Tibial nerve (tissue), 4 donors: ENCODE measurements at places on chromosomes 16 and 17. TPM values are rescaled to one million over a fixed set of nuclear protein-coding genes. Genes with fewer than 3 reads are reported as not detected.
A peak's percentile ranks its signal among the peaks of the same experiment; 100 is the strongest.

- H3K4me3 ChIP-seq, result no peak overlapping the region
- H3K27ac ChIP-seq, result peak overlapping the region; percentile 80
- H3K36me3 ChIP-seq, result no peaks in the 10 kb centered on the region
- DNase-seq, result no peak
- no peaks in the 10 kb centered on the region for H3K4me1 ChIP-seq
Observed at GRCh38 chr16:5005916-5006315, 27.8 kb downstream of the NAGPA start.

GRCh38 chr17:49971848-49972485 lies 3.0 kb downstream of the DLX4 start:
- no peak overlapping the region for H3K27ac ChIP-seq
- no peaks in the 10 kb centered on the region for H3K36me3 ChIP-seq
- no peak for DNase-seq
- H3K4me1 ChIP-seq, result peaks cover 17% of the 10 kb centered on the region
- peaks cover 8% of the 10 kb centered on the region for H3K27me3 ChIP-seq

Gene DNAAF1
- total RNA-seq, result 0.20 TPM

GRCh38 chr16:25542306-25542705 lies 149.5 kb upstream of the HS3ST4 start:
- H3K27ac ChIP-seq, result no peak overlapping the region
- no peaks in the 10 kb centered on the region for H3K27me3 ChIP-seq
- H3K36me3 ChIP-seq, result no peaks in the 10 kb centered on the region
- no peak overlapping the region for H3K4me3 ChIP-seq

Gene WSCD1
- total RNA-seq, result 5.7 TPM

DNA sequence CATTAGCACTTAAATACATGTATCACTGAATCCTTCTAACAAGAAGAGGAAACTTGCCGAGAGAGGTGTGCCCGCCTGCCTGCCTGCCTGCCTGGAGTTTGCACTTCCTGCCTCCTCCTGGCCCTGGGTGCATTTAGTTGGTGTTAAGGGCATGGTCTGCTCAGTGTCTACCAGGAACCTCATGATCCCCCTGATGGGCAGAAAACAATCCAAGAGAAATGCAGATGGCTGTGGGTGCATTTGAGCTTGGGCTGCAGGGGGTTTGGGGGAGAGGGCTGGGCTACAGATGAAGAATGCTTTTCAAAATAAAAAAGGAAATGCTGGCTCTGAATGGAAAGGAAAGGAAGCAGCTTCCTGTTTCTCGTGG lies 10.1 kb downstream of the KSR1 start:
- peak overlapping the region; percentile 60 for H3K27ac ChIP-seq
- no peaks in the 10 kb centered on the region for H3K27me3 ChIP-seq
- DNase-seq, result no peak
- no peaks in the 10 kb centered on the region for H3K4me1 ChIP-seq

DNA sequence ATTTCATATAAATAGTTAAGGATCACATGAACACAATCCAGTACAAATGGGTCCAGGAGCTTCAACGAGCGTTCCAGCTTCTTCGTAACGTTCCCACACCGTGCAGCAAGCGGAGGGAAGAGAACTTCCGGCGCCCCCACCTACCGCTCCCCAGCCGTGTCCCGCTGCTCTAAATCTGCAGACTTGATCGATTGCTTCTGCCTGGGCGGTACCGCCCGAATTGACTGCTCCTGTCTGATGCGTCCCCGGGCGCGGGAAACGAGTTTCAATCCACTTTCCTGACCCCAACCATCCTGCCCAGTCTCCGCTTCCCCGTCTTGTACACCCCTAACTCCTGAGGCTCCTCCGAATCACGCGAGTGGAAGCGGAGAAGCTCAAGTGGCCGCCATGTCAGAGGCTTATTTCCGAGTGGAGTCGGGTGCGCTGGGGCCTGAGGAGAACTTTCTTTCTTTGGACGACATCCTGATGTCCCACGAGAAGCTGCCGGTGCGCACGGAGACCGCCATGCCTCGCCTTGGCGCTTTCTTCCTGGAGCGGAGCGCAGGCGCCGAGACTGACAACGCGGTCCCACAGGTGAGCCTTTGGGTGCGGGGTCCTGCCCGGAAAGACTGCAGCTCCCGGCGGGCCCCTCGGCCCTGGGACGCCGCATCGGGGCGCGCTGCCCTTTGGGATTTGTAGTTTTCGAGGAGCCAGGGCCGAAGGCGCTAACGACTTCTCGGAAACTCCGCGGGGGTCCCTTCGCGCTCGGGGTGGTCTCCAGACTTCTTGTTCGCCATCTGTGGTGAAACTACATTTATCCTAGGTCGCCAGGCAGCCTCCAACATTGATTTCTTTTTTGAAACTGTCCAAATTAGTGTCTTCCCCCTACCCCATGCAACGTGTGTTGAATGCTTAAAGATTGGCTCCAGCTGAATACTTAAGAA lies at the start of gene GINS3:
TSS of gene GINS3 (plus strand) at position 257 of the 923 bp plus-strand sequence. CDS start at position 388, 131 bp downstream.
- peak within 1 kb of the TSS; percentile 85 for H3K27ac ChIP-seq
- no peaks in the 10 kb centered on the region for H3K4me1 ChIP-seq
- H3K36me3 ChIP-seq, result no peaks in the 10 kb centered on the region
- H3K27me3 ChIP-seq, result no peaks in the 10 kb centered on the region
- peak; percentile 57 for DNase-seq

- H3K36me3 ChIP-seq, result peaks cover 44% of the 10 kb centered on the region
- no peaks in the 10 kb centered on the region for H3K4me1 ChIP-seq
- H3K27ac ChIP-seq, result no peak overlapping the region
- DNase-seq, result no peak
- no peaks in the 10 kb centered on the region for H3K27me3 ChIP-seq
- H3K4me3 ChIP-seq, result no peak overlapping the region
Observed at GRCh38 chr16:27642756-27643155, 92.8 kb downstream of the KATNIP start.

DNA sequence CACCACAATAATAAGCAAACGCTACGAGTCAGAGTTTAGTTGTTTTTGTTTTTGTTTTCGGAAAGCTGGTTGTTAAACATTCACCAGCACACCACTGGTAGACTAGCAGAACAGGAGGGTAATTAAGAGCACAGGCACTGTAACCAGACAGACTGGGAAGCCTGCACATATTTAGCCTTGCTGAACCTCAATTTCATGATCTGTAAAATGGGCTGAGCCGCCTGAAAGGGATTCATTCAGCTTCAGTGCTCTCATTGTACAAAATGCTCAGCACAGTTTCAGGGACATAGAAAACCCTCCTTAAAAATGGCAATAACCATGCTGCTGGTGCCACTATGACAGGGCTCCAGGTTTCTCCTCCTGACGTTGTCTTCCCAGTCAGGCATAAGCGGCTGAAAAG lies 66.4 kb downstream of the TMEM114 start:
- no peaks in the 10 kb centered on the region for H3K4me1 ChIP-seq
- no peak overlapping the region for H3K27ac ChIP-seq
- no peaks in the 10 kb centered on the region for H3K36me3 ChIP-seq
- H3K4me3 ChIP-seq, result no peak overlapping the region
- DNase-seq, result no peak

GRCh38 chr16:64696866-64697265 lies 425.0 kb downstream of the CDH11 start:
- H3K36me3 ChIP-seq, result no peaks in the 10 kb centered on the region
- H3K27ac ChIP-seq, result no peak overlapping the region
- H3K27me3 ChIP-seq, result no peaks in the 10 kb centered on the region
- H3K4me1 ChIP-seq, result no peaks in the 10 kb centered on the region
- no peak for DNase-seq

Gene KRT12
- not detected for total RNA-seq

DNA sequence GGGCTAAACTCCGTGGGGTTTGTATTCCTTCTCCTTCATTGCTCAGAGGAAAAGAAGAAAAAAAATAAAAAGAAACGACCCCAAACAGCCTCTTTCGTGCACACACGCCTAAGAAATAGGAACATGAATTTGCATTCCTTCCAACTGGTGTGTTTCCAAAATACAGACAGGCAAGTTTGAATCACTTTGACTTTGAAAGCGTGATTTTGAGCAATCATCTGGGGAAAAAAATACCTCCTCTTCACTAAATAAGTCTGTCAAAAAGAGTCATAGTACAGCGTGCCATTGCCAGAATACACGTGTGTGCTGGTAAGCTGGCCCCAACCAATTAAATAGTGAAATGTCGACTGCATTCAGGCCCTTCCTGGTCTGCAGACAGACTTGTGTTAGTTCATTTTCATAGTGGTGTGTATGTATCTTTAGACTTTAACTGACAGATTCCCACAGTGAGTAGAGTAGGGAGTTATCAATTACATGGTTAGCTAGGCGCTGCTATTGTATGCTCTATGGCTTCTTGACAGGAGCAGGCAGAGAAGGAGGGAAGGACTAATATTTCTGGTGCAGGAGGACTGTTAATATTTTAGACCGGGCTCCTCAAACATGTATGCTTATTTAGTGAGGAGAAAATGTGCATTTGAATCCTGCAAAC lies 618.3 kb downstream of the MAF start:
- no peaks in the 10 kb centered on the region for H3K36me3 ChIP-seq
- no peak overlapping the region for H3K4me3 ChIP-seq
- DNase-seq, result no peak
- no peaks in the 10 kb centered on the region for H3K4me1 ChIP-seq
- no peak overlapping the region for H3K27ac ChIP-seq
- H3K27me3 ChIP-seq, result no peaks in the 10 kb centered on the region

Gene PRKCB
- 6.9 TPM for total RNA-seq

- H3K36me3 ChIP-seq, result no peaks in the 10 kb centered on the region
- no peak overlapping the region for H3K4me3 ChIP-seq
- no peak for DNase-seq
- no peaks in the 10 kb centered on the region for H3K4me1 ChIP-seq
- no peak overlapping the region for H3K27ac ChIP-seq
- H3K27me3 ChIP-seq, result no peaks in the 10 kb centered on the region
Observed at GRCh38 chr17:6306820-6307219, 128.1 kb downstream of the AIPL1 start.

- H3K27ac ChIP-seq, result no peak overlapping the region
- H3K36me3 ChIP-seq, result no peaks in the 10 kb centered on the region
- no peak for DNase-seq
- H3K27me3 ChIP-seq, result no peaks in the 10 kb centered on the region
- H3K4me3 ChIP-seq, result no peak overlapping the region
- H3K4me1 ChIP-seq, result no peaks in the 10 kb centered on the region
Observed at GRCh38 chr16:57690782-57691471, 3.7 kb upstream of the DRC7 start.

- no peaks in the 10 kb centered on the region for H3K4me1 ChIP-seq
- DNase-seq, result no peak
- no peak overlapping the region for H3K27ac ChIP-seq
- H3K27me3 ChIP-seq, result no peaks in the 10 kb centered on the region
- H3K4me3 ChIP-seq, result no peak overlapping the region
- H3K36me3 ChIP-seq, result no peaks in the 10 kb centered on the region
Observed at GRCh38 chr17:72763981-72764380, 328.5 kb downstream of the SLC39A11 start.

- H3K36me3 ChIP-seq, result no peaks in the 10 kb centered on the region
- H3K4me3 ChIP-seq, result no peak overlapping the region
- no peaks in the 10 kb centered on the region for H3K27me3 ChIP-seq
- no peak for DNase-seq
- H3K27ac ChIP-seq, result no peak overlapping the region
- no peaks in the 10 kb centered on the region for H3K4me1 ChIP-seq
Observed at GRCh38 chr17:34177642-34178041, 77.4 kb upstream of the CCL2 start.

- H3K27ac ChIP-seq, result peak overlapping the region; percentile 8
- no peak for DNase-seq
- H3K4me3 ChIP-seq, result no peak overlapping the region
- no peaks in the 10 kb centered on the region for H3K36me3 ChIP-seq
Observed at GRCh38 chr17:44782326-44782850, 23.6 kb downstream of the ADAM11 start.

Gene MARCHF10
- total RNA-seq, result 3.9 TPM

Gene ERBB2
- 131 TPM for total RNA-seq

Gene CCL1
- not detected for total RNA-seq

- H3K27me3 ChIP-seq, result no peaks in the 10 kb centered on the region
- no peaks in the 10 kb centered on the region for H3K4me1 ChIP-seq
- no peak for DNase-seq
- no peak overlapping the region for H3K4me3 ChIP-seq
- no peaks in the 10 kb centered on the region for H3K36me3 ChIP-seq
- no peak overlapping the region for H3K27ac ChIP-seq
Observed at GRCh38 chr17:57685499-57686132, 59.5 kb downstream of the CCDC182 start.

GRCh38 chr17:75295201-75296158 lies 6.2 kb upstream of the SLC25A19 start:
- no peaks in the 10 kb centered on the region for H3K27me3 ChIP-seq
- no peaks in the 10 kb centered on the region for H3K36me3 ChIP-seq
- H3K27ac ChIP-seq, result peak overlapping the region; percentile 73
- no peak overlapping the region for H3K4me3 ChIP-seq

GRCh38 chr17:1946021-1946932 lies 78.9 kb downstream of the RTN4RL1 start:
- no peak for DNase-seq
- H3K27me3 ChIP-seq, result peaks cover 6% of the 10 kb centered on the region
- H3K36me3 ChIP-seq, result no peaks in the 10 kb centered on the region
- H3K4me3 ChIP-seq, result no peak overlapping the region
- H3K27ac ChIP-seq, result no peak overlapping the region

Gene KCTD11
- total RNA-seq, result 31.6 TPM

DNA sequence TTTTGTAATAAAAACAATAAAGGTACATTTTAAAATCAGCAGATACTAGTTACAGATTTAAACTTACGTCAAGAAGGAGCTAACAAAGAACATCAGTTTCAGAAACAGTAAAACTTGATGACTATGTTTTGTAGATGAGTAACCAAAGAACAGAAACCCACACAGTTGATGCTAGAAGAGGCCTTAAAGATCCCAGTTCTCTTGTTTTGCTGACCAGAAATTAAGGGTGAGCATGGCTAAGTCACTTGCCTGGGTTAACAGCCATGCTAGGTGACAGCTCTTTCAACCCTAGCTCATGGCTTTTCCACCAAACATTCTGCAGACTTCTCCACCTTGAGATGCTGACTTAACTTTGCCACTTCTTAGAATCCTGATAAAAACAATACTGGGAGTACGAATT lies 26.4 kb downstream of the STX8 start:
- no peaks in the 10 kb centered on the region for H3K27me3 ChIP-seq
- DNase-seq, result no peak
- no peak overlapping the region for H3K4me3 ChIP-seq
- H3K36me3 ChIP-seq, result no peaks in the 10 kb centered on the region
- H3K27ac ChIP-seq, result no peak overlapping the region

DNA sequence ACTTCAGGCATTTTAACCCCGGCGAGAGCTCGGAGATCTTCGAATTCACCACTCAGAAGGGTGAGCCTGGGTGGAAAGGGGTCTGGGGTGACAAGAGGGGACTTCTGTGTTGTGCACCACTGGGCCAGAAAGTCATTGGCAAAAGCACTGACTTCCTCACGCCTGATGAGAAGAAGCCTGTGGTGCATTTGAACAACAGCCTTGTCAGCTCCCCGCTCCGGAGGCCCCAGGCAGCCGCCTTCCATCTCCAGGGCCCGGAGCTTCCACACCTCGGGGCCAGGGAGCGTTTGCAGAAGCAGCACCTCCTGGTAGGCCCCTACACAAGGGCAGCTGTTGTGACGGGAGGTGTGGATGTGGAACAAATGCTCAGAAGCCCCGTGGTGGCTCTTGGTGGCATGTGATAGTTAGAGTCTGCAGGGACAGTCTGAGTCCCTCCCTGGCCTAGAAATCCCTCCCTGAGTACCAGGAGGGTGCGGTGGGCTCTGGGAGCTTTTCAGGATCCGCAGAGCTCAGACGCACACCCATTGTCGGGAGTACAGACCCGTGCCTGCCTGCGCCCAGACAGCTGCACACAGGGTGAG lies 9.7 kb downstream of the CACNG1 start:
- no peak overlapping the region for H3K27ac ChIP-seq
- no peak overlapping the region for H3K4me3 ChIP-seq
- no peak for DNase-seq
- peaks cover 6% of the 10 kb centered on the region for H3K36me3 ChIP-seq
